ENCODE measurements at places on chromosomes 16 and 17.

DNA sequence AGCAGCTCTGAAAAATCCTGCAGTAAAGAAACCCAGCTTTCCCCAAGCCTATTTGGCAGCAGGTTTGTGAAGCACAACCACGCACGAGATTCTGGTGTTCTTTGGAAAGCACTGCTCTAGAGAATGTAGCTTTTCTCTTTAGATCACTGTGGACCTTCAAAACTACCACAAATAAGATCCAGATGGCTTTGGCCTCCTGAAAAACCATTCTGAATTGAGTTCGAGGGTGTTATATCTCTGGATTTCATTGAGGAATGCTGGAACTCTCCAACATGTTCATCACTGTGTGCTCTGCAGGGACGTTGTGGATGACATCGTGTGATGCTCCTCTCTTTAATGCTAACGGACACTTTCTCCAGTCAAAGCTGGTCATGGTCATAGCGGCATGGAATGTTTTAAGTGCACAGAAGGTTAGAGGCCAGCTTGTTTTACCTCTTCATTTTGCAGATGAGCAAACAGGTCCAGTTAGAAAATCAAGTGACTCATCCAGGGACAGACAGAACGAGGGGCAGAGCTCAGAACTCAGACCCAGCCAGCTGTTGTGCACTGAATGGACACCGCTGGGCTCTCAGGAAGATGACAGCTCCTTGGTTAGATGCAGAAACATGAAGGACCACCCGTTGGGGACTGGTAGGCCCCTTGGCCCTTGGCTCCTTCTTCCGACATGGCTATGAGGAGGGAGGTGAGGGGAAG is 37.2 kb downstream of the CCDC42 start:
- DNase-seq = no peak

DNA sequence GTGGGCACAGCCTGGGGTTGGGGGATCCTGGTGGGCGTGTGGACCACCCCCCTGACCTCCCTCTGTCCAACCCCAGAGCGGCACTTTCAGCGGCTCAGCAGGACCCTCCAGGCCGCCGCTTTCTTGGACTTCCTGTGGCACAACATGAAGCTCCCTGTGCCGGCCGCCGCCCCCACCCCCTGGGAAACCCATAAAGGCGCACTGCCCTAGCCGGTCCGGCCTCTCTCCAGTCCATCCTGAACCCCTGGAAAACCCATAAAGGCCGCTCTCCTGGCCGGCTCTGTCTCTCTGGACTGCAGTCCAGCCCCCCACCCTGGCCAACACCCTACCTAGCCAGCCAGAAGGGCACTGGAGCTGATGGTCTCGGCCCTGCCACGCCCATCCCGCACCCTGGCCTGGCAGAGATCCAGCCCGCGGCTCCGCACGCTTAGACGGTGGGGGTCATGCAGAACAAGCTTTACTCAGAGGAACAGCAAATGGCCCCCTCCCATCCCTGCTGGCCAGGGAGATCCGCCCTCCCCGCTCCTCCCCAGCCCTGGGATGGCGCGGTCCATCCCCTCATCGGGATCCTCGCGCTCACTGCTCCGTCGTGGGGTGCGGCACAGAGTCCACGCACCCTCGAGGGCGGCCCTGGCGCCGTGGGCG is 2.7 kb downstream of the NOXO1 start:
- DNase-seq = no peak

- no peak for DNase-seq
Observed at GRCh38 chr17:39943702-39944392, 16.3 kb downstream of the LRRC3C start.

GRCh38 chr16:49282690-49283375 is 1.2 kb upstream of the CBLN1 start:
- DNase-seq = no peak

- DNase-seq = no peak
Observed at GRCh38 chr17:67656494-67657203, 61.1 kb upstream of the NOL11 start.

DNA sequence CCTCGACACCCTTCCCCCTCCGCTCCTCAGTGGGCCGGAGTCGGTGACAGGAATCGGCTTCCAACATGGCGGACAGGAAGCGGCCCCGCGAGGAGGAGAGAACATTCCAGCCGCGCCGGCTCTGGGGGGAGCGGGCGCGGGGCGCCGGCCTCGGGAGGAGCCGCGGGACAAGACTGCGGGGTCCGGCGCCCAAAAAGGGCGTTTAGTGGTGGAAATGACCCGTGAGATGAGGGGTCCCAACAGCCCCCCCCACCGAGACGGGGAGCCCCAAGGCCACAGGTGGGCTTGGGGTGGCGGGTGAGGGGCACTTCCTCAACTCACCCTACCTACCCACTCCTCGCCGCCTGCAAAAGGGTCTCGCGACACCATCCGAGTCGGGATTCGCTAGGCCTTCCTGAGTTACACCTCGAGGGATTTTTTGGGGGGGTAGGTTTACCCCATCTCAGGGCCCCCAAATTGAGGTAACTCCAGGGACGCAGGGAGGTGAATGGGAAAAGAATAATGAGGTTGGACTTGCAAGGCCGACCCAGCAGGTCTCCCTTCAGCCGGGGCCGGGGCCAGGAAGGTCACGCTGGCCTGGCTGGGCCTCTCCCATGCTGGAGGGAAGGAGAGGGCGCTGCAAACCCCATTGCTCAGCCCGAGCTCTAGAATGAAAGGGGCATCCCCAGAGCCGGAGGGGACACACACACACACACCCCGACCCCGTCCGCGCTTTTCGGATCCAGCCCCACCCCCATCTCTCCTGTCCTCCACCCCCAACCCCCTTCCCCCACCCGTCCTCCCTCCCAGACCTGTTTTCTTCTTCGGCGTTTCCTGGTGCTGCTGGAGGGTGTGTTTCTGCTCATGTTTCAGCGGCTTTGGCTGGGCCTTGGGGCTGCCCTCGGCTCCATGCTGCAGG is 707 bp downstream of the NUFIP2 start:
- DNase-seq = peak; percentile 65

DNA sequence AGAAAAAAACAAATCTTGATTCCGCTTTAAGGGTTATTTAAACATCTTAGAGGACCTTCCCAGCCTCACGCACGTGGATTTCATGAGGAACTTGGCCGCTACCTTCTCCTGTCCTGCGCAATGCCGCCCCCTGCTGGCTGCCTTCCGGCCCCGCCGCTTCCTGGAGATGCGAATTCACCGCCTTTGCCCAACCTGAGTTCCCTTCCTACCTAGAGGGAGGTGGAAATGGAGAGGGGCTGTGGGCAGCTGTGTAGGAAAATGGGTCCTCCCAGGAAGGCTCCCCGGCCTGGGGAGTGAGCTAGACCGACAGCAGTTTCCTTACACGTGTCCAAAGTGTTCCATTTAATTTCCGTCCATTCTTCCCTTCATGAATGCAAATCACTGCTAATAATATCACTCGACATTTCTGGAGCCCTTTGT is 1.0 kb upstream of the ABCC12 start:
- peak; percentile 76 for DNase-seq

DNA sequence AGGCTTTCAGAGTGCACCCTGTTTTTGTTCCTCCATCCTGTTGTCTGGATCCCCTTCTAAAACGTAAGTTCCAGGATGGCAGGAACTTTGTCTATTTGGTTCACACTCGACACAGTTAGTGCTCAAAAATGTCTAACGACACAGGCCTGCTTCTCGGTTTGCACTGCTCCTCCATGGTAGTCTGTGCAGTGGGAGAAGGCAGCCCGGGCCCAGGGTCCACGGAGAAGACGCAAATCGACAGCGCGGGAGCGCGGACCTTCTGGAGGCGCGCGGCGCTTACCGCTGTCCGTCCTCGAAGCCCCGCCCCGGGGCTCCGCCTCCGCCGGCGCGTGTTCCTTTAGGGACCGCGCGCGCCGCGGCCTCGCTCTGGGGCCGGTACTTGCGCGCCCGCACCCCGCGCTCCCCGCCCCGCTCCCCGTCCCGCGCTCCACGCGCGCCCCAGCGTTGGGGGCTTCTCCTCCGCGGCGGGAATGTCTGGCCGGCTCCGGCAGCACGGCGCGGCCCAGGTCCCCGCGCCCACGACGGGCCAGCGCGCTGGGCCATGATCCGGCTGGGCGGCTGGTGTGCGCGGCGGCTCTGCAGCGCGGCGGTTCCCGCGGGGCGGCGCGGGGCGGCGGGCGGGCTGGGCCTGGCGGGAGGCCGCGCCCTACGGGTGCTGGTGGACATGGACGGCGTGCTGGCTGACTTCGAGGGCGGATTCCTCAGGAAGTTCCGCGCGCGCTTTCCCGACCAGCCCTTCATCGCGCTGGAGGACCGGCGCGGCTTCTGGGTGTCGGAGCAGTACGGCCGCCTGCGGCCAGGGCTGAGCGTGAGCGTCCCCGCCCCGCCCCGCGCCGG is at the start of gene NT5M:
Gene NT5M, plus strand, starts transcription at position 364 of the 837 bp plus-strand sequence. Its CDS starts 178 bp downstream, at position 542.
- DNase-seq = peak; percentile 89

DNA sequence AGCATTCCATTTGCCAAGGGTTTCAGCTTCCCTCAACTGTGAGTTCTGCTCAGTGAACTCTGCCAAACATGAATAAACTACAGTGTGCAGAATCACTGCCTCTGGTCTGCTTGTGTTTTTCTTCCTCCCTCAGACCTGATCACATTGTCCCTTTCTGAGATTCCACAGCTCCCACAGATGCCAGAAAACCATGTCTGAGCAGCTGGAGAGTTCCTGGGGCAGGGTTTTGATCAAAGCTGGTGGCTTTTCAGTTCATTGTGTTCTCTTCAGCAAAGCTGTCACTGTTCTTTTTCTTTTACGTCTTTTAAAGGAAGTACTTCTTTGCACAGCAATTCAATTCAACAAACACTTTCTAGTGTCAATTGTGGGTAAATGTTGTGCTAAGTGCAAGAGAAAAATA is 555.8 kb downstream of the RBFOX1 start:
- no peak for DNase-seq

- DNase-seq = no peak
Observed at GRCh38 chr17:58238147-58238634, at the start of gene LPO. LPO (plus strand) TSS chr17:58238584; CDS start chr17:58242980, 4,396 bp downstream.

GRCh38 chr17:72421128-72422092 is 300.6 kb downstream of the SOX9 start:
- DNase-seq = peak; percentile 88

GRCh38 chr16:57403965-57404817 is at the start of gene CCL17:
CCL17 (plus strand) TSS chr16:57404767; CDS start chr16:57413933, 9,166 bp downstream.
- no peak for DNase-seq

- DNase-seq = peak; percentile 76
Observed at GRCh38 chr16:14003074-14003570, 68.0 kb upstream of the MRTFB start.

GRCh38 chr17:79393358-79394052 is 217.3 kb downstream of the RBFOX3 start:
- DNase-seq = peak; percentile 91

DNA sequence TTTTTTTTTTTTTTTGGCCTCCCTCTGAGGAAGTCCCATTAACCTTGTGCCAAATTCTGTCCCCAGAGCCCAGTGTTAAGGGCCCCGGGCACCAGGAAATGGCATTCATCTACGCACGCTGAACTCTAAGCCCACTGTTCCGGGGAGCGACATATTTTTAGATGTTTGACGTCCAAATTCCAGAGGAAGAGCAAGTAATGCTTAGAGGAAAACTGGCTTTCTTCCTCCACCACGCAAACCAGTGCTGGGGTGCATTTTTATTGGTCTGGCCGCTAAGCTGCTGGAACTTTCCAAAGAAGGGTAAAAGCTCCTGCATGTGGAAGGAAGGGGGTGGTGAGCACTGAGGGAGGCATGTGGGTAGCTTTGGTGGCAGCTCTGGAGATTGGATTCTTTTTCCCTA is 8.3 kb downstream of the WFDC1 start:
- peak; percentile 14 for DNase-seq

GRCh38 chr17:57544834-57545463 is 200.2 kb downstream of the CCDC182 start:
- DNase-seq = no peak

- no peak for DNase-seq
Observed at GRCh38 chr16:71727551-71728324, 3.2 kb upstream of the PHLPP2 start.

GRCh38 chr17:5118219-5118618 is 2.4 kb downstream of the USP6 start:
- DNase-seq = no peak

DNA sequence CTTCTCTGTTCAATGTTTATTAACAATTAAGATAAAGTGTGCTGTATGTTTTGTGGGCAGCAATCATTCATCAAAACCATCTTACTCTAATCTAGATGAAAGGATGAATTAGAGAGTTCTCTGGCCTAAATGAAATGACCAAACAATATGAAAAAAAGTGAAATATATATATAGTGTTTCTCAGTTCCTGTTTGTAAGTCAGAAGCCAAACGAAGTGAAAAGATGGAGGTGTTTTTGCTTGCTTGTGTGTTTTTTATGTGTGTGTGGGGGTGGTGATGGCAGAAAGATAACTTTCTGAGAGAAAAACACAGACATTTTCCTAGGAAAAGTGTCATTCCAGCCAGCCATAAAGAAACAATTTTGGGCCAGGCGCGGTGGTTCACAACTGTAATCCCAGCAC is 138.6 kb downstream of the CDH8 start:
- no peak for DNase-seq

GRCh38 chr16:75380870-75381269 is 52.4 kb downstream of the CFDP1 start:
- DNase-seq = no peak

- no peak for DNase-seq
Observed at GRCh38 chr16:73553941-73554660, 506.2 kb upstream of the ZFHX3 start.

- peak; percentile 87 for DNase-seq
Observed at GRCh38 chr17:45277992-45278391, 16.1 kb upstream of the SPATA32 start.

- DNase-seq = no peak
Observed at GRCh38 chr16:57549730-57550129, 7.3 kb downstream of the ADGRG5 start.

GRCh38 chr16:2468233-2468724 is 2.8 kb upstream of the NTN3 start:
- peak; percentile 54 for DNase-seq

DNA sequence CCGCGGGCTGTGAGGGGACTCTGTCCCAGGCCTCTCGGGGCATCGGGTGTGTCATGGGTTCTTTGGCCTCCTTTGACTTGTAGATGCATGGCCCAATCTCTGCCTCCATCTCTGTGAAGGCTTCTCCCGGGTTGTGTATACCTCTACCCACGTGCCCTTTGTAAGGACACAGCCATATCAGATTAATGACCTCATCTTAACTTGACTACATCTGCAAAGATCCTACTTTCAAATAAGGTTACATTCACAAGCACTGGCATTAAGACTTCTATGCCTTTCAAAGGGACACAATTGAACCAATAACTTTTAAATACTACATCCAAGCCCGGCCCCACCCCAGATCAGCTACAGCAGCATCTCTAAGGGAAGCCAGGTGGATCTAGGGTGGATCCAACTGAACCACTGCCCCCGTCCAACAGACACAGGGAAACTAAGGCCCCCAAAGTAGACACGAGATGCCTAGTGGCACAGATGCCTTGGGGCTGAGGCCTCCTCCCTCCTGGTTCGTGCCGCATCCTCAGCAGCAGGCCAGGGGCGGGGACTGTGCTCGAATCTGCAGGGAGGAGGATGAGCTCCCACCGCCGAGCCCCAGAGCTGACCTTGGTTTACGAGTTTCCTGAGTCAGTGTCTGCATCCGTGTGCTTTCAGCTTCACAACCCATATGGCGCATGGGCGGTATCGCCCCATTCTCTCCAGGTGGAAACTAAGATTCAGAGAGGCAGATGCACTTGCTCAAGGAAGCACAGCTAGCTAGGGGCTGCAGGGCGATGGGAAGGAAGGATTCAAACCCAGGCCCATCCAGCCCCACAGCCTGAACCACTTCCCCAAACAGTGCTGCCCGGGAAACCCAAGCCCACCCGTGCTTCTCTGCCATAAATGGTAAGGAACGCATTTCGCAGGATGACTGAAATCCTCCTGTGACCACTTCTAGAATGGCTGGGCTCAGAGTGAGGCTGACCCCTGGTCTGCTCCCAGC is 353.3 kb downstream of the C16orf95 start:
- DNase-seq = no peak

- DNase-seq = no peak
Observed at GRCh38 chr16:14609716-14610115, 20.3 kb downstream of the PARN start.

- DNase-seq = no peak
Observed at GRCh38 chr17:7027335-7027734, 4.5 kb downstream of the BCL6B start.

All from cardiac muscle cell (in vitro differentiated cells and primary cell).